ENCODE measurements at places on chromosomes 16 and 17.

DNA sequence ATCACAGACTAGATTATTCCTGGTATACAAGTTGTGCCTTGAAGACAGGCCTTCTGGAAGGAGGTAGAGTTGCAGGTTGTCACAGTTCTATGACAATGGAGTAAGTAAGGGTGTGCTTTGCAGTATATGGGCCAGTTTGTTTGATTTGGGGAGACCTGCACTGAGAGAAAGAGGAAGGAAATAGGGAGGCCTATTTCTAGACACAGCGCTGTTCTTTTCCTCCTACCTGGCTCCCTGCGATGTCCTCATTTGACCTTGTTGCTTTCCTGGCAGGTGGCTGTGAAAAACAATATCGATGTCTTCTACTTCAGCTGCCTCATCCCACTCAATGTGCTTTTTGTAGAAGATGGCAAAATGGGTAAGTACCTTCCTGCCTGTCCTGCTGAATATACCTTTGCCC, 22.5 kb upstream of the RASL10B start:
- DNase-seq, result no peak

- no peak for DNase-seq
Observed at GRCh38 chr16:3879258-3879886, 1.1 kb downstream of the CREBBP start.

GRCh38 chr17:43988301-43988700, 16.1 kb upstream of the NAGS start:
- no peak for DNase-seq

- no peak for DNase-seq
Observed at GRCh38 chr17:60944751-60945150, 267.1 kb downstream of the BCAS3 start.

DNA sequence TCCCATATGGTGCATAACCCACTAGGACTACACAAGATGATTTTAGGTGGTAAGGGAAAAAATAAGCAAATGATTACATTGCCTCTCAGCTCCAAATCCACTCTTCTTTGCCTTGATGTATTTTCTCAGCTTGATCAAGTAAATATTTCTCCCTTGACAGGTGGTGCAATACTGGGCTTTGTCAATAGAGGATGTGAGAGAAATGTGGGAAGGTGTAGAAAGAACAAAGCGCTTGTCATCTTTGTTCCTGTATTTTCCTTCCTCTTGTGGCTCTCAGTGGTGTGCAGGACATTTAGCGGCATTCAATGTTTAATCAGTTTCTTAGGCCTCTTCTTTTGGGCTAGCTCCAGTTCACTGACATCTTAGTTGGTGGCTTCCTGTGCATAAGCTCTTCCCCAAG, 1165.8 kb upstream of the GOT2 start:
- DNase-seq, result no peak

GRCh38 chr16:89899879-89900481, 18.7 kb upstream of the MC1R start:
- no peak for DNase-seq

- DNase-seq, result peak; percentile 41
Observed at GRCh38 chr17:49817993-49818392, 29.5 kb downstream of the KAT7 start.

DNA sequence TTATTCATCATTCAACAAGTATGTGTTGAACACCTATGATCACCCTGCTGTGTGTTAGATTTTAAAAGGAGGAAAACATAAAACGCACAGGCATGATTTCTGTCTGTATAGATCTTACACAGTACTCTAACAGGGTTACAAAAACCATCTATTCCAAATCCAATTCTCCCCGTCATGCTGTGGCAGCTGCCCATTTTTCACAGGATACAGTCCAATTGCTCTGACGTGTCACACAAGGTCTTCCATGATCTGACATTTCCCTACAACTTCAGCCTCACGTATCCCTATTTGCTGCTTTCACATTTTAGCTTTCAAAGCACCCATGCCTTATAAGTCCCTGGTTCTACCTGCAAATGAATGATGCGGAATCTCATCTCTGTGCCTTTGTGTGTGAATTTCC, 67.0 kb upstream of the CNTNAP4 start:
- no peak for DNase-seq

GRCh38 chr17:65794572-65794971, 233.1 kb upstream of the AXIN2 start:
- peak; percentile 9 for DNase-seq

- no peak for DNase-seq
Observed at GRCh38 chr17:70072546-70073309, 2.3 kb upstream of the KCNJ16 start.

DNA sequence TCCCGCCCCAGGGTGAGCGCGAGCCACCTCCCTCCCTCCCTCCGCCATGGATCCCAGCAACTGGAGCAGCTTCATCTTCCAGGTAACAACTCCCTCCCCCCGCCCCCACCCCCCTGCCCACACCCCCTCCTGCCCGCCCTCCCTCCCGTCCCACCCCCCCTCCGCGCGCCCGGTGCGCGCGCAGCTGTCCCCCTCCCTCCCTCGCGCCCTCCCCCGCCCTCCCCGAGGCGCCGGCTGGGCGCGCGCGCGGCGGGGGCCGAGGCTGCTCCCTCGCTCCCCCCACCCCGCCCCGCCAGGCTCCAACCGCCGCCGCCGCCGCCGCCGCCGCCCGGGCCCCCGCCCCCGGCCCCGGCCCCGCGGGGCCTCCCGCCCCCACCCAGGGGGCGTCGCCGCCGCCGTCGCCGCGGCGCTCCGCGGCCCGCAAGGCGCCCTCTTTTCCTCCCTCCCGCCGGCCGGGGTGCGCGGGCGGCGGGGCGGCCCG, at the start of gene MAZ:
TSS of gene MAZ (plus strand) at position 431 of the 481 bp plus-strand sequence. CDS start 173 bp downstream, outside the sequence.
- DNase-seq, result peak; percentile 93

DNA sequence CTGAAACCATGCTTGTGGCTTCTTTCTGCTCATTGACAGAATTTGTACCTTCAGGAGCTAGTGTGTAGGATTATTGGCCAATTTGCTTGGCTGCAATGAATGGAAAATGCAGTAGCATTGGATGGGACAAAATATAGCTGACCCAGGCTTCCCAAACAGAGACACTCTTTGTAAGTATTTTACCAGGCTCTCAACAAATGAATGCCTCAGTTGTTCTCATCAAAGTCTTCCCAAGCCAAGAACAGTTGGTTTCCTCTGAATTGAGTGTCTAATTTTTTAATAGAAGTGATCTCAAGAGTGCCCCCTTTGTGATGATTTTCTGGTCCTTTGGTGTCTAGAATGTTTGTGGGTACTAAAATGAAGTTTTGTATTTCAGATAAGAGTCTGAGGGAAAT, 140.9 kb downstream of the SHISA9 start:
- no peak for DNase-seq
